ENCODE measurements at places on chromosomes 7 and 10. TPM values are rescaled to one million over a fixed set of nuclear protein-coding genes. Genes with fewer than 3 reads are reported as not detected.

The SLC18A3 gene
- not detected for total RNA-seq

The SLC13A1 gene
- not detected for total RNA-seq

The FBXL13 gene
- total RNA-seq = 2.3 TPM

The ATRNL1 gene
- total RNA-seq = 0.18 TPM

The CALHM3 gene
- not detected for total RNA-seq

The SMKR1 gene
- 0.09 TPM for total RNA-seq

Measured in smooth muscle cell of bladder (primary cell).